Neural crest cell (in vitro differentiated cells): ENCODE measurements at places on chromosomes 12 and 14. TPM values are rescaled to one million over a fixed set of nuclear protein-coding genes. Genes with fewer than 3 reads are reported as not detected.

GRCh38 chr12:65779091-65779642, 45.1 kb upstream of the HMGA2 start:
- DNase-seq = no peak

DNA sequence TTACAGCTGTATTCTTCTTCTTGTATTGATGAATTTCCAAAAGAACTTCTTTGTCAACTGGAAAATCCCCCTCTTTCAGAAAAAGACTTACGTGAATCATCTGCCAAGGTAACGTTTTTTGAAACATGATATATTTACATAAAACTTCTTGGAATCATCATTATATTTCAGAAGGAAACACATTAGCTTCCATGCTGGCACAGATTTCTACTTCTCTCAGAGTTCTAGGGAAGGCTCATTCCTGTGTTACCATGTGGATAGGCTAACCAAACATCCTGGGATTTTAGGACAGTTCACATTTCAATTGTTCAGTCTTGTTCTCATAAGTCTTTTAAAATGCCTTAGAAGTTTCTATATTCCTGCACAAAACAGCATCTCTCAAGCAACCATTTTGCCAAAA, 120.3 kb upstream of the NEDD1 start:
- DNase-seq = no peak

GRCh38 chr14:25090716-25091454, 40.9 kb upstream of the STXBP6 start:
- no peak for DNase-seq

- DNase-seq = no peak
These were observed 33.5 kb upstream of the EVL start for GRCh38 chr14:100031506-100032281.

DNA sequence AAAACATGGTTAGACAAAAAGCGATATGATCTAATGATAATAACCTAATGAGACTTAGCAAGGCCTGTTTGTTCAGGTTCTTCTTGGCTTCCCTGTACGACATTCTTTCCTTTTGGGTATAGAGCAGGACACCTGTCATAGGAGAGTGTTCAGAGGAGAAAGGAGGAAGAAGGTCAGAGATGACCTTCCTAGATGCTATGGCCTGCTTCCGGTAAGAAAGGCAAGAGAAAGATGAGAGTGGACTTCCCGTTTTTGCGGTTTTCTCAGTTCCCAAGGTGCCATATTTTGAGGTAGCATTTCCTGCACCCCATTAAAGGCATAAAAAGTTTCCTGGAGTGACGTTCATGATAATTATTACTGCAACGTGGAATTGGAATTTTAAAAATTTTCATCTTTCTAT, 8.7 kb downstream of the CLEC4E start:
- no peak for DNase-seq

DNA sequence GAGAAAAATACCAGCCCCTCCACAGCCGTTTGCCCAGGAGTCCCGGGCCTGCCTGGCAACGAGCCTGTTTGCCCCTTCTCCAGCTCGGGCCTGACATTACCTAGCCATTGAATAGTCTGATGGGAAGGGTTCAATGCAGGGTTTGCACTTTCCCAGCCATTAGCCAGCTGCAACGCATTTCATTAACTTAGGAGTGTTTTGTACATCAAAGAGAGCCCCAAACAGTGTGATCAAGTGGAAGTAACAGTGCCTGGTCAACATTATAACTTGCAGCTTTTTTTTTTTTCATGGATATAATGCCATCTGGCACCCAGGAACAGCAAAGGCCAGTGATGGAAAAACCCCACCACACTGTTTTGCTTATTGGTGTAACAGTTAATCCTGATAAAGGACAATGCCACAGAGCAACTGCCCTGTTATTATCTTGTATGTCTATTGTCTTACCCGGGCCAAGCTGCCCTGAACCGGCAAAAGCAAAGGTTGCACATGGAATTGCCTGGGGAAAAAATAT, 38.0 kb downstream of the BTG1 start:
- DNase-seq = peak; percentile 10

DNA sequence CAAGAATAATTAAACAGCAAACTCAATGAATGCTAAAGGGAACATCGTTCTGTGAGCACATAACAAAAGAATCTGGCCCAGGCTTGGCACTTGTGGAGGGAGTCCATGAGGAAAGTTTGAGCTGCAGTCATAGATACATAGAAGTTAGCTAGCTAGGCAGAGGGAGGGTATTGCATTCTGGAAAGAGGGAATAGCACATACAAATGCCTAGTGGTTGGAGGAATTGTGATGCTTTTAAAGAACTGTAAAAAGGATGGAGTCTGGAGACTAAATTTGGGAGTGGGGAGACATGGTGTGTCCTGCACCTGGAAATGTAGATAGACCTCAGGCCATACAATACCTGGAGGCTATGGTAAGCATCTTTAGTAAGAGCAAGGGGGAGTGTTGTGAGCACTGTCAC, 24.0 kb downstream of the SLC35E3 start:
- DNase-seq = no peak

- DNase-seq = no peak
These were observed 9.6 kb upstream of the RNASE1 start for GRCh38 chr14:20811986-20812975.

GRCh38 chr12:29582146-29582545, 84.7 kb upstream of the OVCH1 start:
- DNase-seq = no peak

- DNase-seq = no peak
These were observed 74.6 kb upstream of the PARP11 start for GRCh38 chr12:3947781-3948180.

DNA sequence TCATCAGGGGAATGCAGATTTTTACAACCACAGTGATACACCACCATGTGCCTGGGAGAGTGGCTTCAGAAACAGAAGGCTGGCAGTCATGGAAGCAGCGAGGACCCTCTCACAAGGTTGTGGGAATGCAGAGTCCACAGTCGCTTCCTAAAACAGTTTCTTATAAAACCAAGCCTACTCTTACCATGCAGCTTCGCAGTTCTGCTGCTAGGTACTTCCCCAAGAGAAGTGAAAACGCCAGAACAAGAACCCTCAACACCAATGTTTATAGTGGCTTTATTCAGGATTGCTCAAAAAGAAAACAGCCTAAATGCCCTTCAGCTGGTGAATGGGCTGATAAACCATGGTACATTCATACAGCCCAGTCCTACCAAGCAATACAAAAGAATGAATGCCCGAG, 87.2 kb downstream of the DDX51 start:
- DNase-seq = no peak

- no peak for DNase-seq
These were observed 234.1 kb downstream of the GALC start for GRCh38 chr14:87758876-87759275.

DNA sequence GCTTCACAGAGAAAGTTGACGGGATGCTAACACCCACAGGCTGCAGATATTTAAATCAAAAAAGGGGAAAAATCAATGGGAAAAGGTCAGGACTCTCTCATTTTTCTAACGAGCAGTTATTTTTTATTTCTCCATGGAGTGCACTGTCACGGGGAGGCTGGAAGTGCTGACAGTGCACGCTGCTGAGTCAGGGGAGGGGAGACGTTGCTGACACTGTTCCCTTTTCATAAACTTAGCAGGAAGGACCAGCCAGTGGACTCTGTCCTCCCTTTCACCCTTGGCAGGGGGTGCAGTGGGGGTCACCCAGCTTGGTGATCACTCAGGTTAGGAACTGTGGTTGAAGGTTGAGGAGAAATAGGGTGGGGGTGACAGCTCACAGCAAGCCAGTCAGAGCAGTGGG, 65.6 kb upstream of the FUT8 start:
- DNase-seq = no peak

- no peak for DNase-seq
These were observed 249.2 kb upstream of the PWP1 start for GRCh38 chr12:107436376-107436775.

DNA sequence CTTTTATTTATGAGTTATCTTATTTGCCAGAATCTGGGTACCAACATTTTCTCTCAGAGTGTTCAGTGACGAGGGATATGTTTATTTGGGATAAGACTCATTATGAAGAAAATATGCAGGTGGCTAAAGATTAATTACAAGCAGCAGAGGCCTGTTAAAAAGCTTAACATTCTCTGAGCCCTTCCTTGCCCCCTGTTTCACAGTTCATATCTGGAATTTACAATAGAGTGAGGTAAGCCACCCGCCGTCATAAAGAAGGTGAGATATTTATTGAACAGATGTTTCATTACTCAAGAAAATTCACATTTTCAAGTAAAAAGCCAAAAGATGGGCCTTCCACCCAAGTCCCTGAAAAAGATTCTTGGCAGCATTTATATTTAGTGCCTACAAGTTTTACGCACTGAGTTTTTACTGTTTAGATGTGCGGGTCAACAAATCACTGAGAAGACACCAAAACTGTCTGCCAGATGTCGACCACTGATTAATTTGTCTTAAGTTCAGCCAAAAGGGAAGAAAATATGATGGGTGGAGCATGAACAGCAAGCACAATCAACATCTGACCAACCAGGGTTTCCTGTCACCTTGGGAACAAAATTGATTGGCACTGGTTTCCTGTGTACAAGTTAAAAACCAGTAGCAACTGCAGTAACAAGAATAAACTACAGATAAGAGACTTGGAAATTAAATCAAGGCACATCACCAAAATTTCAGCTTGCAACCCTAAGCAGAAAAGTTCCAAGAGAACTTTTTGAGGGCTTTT, 85.5 kb upstream of the PTPRB start:
- DNase-seq = no peak

DNA sequence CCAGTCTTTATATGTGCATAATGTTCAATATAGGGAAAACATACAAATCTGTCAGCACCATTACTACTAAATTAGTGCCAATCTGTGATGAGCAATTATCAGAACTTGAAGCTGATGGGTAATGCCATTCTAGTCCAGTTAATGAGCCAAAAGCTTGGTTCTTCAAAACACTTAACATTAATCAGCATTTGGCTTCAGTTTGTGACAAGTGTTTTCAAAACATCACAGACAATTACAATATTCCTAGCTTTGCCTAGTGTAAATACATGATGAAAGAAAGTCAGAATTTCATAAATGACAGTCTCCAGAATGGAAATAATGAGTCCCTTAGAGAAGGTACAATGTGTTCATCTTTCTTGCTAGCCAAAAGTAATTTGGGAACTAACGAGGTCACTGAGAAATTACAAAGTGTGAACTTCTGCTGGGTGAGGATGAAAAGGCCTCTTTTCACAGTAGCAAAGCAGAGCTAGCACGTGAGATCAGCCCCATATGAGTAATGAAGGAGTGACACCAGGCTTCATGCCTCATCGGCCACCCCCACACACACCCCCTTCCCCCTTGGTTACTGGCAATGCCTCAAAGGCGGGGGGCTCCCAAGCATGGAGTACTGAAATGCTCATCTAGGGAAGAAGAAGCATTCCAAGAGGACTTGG, 180.6 kb upstream of the EEA1 start:
- DNase-seq = no peak

DNA sequence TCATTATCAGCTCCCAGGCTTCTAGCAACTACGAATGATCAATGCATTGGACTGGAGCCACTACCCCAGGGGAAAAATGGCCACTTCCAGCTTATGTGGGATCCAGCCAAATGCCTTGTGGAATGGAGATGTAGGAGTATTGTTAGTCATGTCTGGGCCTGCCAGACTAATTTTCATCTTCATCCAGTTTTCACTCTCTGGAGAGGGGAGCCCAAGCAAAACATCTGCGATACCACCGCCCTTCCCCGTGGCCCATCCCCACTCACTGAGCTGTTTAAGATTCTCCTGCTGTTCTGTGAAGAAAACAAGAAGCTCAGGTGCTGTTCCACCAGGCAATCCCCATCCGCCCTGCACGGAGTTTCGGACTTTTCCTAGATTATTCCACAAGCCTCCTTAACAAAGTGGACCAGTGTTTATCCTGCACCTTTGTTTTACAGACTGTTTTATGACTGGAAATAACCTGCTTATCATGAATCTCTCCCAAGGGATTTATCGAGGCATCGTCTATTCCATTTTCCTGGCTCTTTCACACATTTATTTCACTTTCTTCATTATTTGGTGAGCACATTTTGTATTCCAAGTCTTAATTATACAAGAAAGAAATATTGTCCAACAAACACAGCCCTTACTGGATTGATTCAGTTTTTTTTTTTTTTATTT, 35.5 kb upstream of the MAX start:
- DNase-seq = no peak

- no peak for DNase-seq
These were observed 339.0 kb downstream of the KCNH5 start for GRCh38 chr14:62706217-62706616.

DNA sequence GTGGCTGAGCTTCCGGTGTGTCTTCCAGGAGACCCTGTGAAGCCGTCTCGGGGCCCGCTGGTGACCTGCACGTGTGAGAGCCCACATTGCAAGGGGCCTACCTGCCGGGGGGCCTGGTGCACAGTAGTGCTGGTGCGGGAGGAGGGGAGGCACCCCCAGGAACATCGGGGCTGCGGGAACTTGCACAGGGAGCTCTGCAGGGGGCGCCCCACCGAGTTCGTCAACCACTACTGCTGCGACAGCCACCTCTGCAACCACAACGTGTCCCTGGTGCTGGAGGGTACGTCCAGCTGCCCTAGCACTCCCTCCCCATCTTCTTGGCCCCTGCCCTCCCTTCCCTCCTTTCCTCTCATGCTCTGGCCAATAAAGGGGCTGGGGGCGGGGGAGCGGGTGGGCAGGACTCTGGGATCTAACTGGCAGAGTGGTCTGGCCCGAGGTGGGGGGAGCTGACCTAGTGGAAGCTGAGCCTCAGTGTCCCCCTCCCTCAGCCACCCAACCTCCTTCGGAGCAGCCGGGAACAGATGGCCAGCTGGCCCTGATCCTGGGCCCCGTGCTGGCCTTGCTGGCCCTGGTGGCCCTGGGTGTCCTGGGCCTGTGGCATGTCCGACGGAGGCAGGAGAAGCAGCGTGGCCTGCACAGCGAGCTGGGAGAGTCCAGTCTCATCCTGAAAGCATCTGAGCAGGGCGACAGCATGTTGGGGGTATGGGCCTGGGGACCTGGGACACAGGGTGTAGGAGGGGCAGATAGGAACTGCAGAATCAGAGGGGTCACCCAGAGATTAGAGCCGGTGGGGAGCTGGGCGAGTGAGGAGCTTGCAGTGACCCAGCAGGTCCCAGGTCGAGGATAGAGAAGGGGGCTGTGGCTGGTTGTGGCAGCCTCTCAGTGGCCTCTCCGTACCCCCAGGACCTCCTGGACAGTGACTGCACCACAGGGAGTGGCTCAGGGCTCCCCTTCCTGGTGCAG, 6.0 kb downstream of the ACVRL1 start:
- no peak for DNase-seq

- no peak for DNase-seq
These were observed 84.4 kb downstream of the GALC start for GRCh38 chr14:87908550-87908949.

- DNase-seq = no peak
These were observed 48.7 kb downstream of the CCDC88C start for GRCh38 chr14:91368776-91369416.

GRCh38 chr14:102882226-102882906, 40.1 kb upstream of the AMN start:
- DNase-seq = no peak

- DNase-seq = no peak
These were observed 38.6 kb downstream of the DLK1 start for GRCh38 chr14:100765296-100765695.

The PLEKHD1 gene
- 0.14 TPM in 1 of 2 replicates, not detected in the other for total RNA-seq

The RNASE3 gene
- total RNA-seq = not detected in 2 replicates

The RNF31 gene
- 65.5 and 82.2 TPM in 2 replicates for total RNA-seq

The DAZAP2 gene
- total RNA-seq = 70.0 and 80.4 TPM in 2 replicates

The SOCS4 gene
- total RNA-seq = 32.8 and 38.6 TPM in 2 replicates

The ESRRB gene
- total RNA-seq = 0.28 and 0.77 TPM in 2 replicates
